Ascending aorta (tissue), 2 donors: ENCODE measurements at places on chromosomes 3 and 15. TPM values are rescaled to one million over a fixed set of nuclear protein-coding genes. Genes with fewer than 3 reads are reported as not detected.

The GOLGA6D gene
- not detected for total RNA-seq

The PAQR9 gene
- not detected for total RNA-seq

The POPDC2 gene
- 4.7 TPM for total RNA-seq

The GNAT1 gene
- total RNA-seq, result 4.7 TPM

The AHSG gene
- total RNA-seq, result 0.53 TPM

The FSTL1 gene
- total RNA-seq, result 790 TPM

The STXBP5L gene
- not detected for total RNA-seq

The ATP2B2 gene
- not detected for total RNA-seq

The SLC22A13 gene
- not detected for total RNA-seq

The COL7A1 gene
- total RNA-seq, result 22.2 TPM

- H3K27me3 ChIP-seq, result no peaks in the 10 kb centered on the region
- DNase-seq, result no peak
- peaks cover 8% of the 10 kb centered on the region for H3K4me1 ChIP-seq
- no peak overlapping the region for H3K4me3 ChIP-seq
- peaks cover 9% of the 10 kb centered on the region for H3K36me3 ChIP-seq
Measured at GRCh38 chr3:136939489-136939888, 18.3 kb upstream of the IL20RB start.

DNA sequence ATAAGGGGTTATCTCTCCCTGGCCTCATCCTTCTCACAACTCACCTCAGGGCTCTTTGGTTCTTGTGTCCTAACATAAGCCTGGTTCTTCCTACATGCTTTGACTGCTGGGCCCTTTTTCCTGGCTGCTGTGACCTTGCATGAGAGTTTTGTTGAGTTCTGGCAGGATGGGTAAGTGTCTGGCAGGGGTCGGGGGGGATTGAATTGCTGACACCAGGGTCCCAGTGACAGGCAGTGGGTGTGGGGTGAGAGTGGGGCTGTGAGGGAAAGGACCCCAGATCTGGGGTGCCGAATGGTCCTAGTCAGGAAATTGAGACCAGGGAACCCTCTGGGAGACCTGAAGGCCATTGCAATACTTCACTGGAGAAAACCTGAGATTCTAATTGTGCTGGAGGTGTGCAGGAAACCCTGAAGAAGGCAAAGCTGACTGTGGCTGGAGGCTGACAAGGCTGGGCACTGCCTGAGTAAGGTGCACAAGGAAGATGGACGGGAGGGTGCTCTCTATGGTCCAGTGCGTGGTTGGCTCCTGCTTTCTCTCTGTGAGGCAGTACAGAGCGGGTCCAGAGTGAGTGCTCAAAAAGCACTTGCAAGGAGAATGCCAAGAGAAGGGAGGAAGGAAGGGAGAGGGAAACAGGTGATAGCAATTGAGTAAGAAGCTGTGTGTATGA, 76.8 kb downstream of the CLSTN2 start:
- H3K36me3 ChIP-seq, result no peaks in the 10 kb centered on the region
- H3K4me3 ChIP-seq, result no peak overlapping the region
- H3K4me1 ChIP-seq, result no peaks in the 10 kb centered on the region
- no peak overlapping the region for H3K27ac ChIP-seq
- DNase-seq, result no peak

DNA sequence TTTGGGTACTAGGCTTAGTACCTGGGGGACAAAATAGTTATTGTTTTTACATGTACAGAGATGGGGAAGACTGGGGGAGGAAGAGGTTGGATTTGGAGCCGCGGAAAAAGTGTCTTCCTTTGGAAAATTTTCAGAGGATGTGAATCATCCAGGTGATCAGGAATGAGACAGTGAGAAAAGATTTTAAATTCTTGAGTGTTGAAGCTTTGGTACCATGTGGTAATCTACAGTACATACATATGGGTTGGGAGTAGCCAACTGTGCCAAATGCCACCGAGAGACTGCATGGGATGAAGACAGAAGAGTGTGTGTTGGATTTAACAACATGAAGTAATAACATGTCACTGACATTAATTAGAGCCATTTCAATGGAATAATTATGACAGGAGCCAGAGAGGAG, 1238.2 kb downstream of the ROBO1 start:
- DNase-seq, result no peak
- H3K4me1 ChIP-seq, result no peaks in the 10 kb centered on the region
- H3K36me3 ChIP-seq, result no peaks in the 10 kb centered on the region
- H3K4me3 ChIP-seq, result no peak overlapping the region

GRCh38 chr3:54120657-54121413, 1.5 kb upstream of the CACNA2D3 start:
- H3K4me3 ChIP-seq, result peak overlapping the region; percentile 59
- no peaks in the 10 kb centered on the region for H3K36me3 ChIP-seq
- no peak for DNase-seq

DNA sequence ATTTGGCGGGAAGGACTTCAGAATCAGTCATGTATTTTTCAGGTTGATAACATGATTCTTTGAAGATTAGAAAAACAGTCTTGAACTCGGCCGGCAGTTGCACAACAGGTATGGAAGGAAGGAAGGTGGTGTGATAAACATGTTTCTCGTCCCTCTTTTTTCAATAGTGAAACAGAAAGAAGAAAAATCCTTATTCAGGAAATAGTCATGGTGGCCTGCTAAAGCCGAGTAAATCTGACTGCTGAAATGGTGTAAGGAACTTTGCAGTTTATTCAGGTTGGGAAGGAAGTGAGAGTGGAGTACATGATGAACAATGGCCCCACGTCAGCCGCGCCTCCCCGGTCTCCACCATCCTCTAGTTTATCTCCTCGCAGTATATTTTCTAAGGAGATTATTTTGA, 6.7 kb downstream of the RASGRP1 start:
- no peaks in the 10 kb centered on the region for H3K36me3 ChIP-seq
- no peak for DNase-seq
- no peak overlapping the region for H3K27ac ChIP-seq
- H3K4me3 ChIP-seq, result no peak overlapping the region
- no peaks in the 10 kb centered on the region for H3K4me1 ChIP-seq

DNA sequence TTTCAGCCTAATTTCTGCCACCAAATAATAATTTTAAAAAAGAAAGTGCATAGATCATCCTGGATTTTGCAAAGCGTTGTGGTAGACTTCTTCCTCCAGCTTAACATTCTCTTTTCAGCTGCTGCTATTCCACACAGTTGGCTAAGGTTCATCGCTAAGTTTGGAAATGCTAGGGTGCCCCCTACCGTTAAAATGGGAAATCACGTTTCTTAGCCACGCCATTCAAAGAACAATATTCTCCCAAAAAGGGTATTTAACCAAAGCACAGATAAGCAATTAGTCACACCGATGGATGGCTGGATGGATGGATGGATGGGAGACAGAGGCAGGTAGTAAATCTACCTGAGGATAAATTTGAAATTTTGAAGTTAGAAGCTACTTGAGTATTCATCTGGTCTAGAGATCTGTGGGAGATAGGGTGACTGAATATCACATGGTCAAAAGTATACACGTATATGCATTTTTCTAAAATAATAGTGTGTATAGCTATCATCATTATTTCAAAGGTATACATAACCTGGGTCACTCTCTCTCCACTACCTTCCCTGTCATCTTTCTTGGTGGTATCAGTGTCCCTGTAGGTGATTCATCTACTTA, 67.2 kb downstream of the EFHB start:
- no peaks in the 10 kb centered on the region for H3K4me1 ChIP-seq
- no peaks in the 10 kb centered on the region for H3K36me3 ChIP-seq
- DNase-seq, result no peak

DNA sequence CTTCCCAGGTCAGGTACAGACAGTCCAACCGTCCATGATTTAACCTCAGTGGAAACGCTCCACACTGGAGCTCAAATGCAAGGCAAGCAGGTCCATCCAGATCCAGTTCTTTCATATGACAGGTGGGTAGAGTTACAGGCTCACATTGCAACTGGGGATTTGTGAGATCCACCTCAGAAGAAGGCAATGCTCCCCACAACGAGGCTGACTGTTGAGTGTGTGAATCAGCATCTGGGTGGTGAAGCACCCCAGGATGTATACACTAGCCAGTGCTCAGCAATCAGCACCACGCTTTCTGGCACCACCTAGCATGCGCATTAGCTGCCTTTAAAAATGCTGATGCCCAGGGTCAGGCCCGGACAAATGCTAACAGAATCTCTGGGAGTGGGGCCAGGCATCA, 343.5 kb upstream of the ICE2 start:
- no peaks in the 10 kb centered on the region for H3K36me3 ChIP-seq
- no peak overlapping the region for H3K27ac ChIP-seq
- H3K27me3 ChIP-seq, result no peaks in the 10 kb centered on the region
- DNase-seq, result no peak
- H3K4me3 ChIP-seq, result no peak overlapping the region

GRCh38 chr3:105539897-105540296, 173.2 kb downstream of the ALCAM start:
- no peak overlapping the region for H3K4me3 ChIP-seq
- peaks cover 47% of the 10 kb centered on the region for H3K36me3 ChIP-seq
- no peaks in the 10 kb centered on the region for H3K27me3 ChIP-seq
- no peak for DNase-seq
- H3K27ac ChIP-seq, result no peak overlapping the region

GRCh38 chr15:68620721-68621527, 42.1 kb downstream of the CORO2B start:
- DNase-seq, result no peak
- no peak overlapping the region for H3K4me3 ChIP-seq
- H3K27me3 ChIP-seq, result no peaks in the 10 kb centered on the region
- H3K4me1 ChIP-seq, result no peaks in the 10 kb centered on the region
- peak overlapping the region; percentile 67 for H3K27ac ChIP-seq
- H3K36me3 ChIP-seq, result no peaks in the 10 kb centered on the region

- H3K27me3 ChIP-seq, result no peaks in the 10 kb centered on the region
- H3K27ac ChIP-seq, result peak overlapping the region; percentile 72
- no peak overlapping the region for H3K4me3 ChIP-seq
- peaks cover 24% of the 10 kb centered on the region for H3K36me3 ChIP-seq
Measured at GRCh38 chr3:71109241-71109976, 474.1 kb downstream of the FOXP1 start.

DNA sequence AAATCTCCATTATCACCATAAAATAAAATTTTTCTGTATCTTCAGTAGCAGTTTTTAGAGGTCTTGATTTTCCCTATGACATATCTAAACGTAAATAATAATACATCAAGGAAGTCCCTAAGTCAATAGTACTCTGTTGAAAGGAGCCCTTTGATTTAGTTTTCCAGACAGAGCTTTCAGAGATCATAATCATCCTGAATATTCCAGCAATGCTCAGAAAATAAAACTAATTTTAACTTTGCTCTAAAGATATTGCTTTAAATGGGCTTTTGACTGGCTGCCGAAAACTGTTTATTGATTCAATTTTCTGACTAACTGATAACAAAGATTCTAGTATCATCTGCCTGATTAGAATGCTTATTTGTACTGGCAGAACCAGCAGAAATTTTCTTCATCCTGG, 40.7 kb upstream of the ROBO1 start:
- no peak overlapping the region for H3K4me3 ChIP-seq
- H3K36me3 ChIP-seq, result no peaks in the 10 kb centered on the region
- H3K27me3 ChIP-seq, result no peaks in the 10 kb centered on the region
- no peak overlapping the region for H3K27ac ChIP-seq
- no peaks in the 10 kb centered on the region for H3K4me1 ChIP-seq

GRCh38 chr3:74127256-74127655, 487.2 kb downstream of the CNTN3 start:
- no peaks in the 10 kb centered on the region for H3K27me3 ChIP-seq
- no peaks in the 10 kb centered on the region for H3K4me1 ChIP-seq
- H3K27ac ChIP-seq, result no peak overlapping the region
- DNase-seq, result no peak
- no peak overlapping the region for H3K4me3 ChIP-seq

DNA sequence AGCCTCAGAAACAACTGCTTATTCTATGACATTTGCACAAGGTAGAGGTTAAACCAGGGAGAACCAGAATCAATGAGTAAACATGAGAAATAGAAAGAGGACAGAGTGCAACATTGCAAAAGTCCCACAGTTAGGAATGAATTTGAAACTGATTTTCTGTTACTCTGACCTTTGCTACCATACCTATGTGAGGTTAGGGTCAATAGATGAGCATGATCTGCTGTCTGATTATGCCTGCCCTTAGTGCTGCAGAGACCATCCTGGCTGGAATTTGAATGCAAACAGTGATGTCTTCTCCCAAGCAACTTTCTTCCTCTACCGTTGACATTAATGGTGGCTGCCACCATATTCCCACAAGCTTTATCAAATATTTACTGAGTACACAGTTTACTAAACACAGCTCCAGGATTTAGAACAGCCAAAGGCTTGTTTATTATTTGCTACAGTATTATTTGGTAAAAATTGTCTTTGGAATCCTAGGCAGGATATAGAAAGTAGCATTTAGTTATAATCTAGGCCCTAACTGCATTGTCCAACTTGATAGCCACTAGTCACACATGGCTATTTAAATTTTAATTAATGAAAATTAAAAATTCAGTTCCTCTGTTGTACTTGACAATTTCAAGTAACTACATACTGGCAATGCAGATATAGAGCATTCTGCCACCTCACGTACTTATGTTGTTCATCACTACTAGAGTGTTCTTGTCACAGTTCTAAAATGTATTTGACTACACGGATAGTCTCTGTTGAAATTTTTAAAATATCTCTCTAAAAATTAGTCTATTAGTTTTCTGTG, 8.9 kb upstream of the CLDN1 start:
- no peaks in the 10 kb centered on the region for H3K36me3 ChIP-seq
- H3K27ac ChIP-seq, result no peak overlapping the region
- no peak overlapping the region for H3K4me3 ChIP-seq
- no peaks in the 10 kb centered on the region for H3K4me1 ChIP-seq
- DNase-seq, result no peak
- H3K27me3 ChIP-seq, result no peaks in the 10 kb centered on the region

GRCh38 chr3:113186566-113186965, 24.8 kb upstream of the BOC start:
- no peak overlapping the region for H3K27ac ChIP-seq
- H3K4me1 ChIP-seq, result no peaks in the 10 kb centered on the region
- DNase-seq, result no peak
- H3K27me3 ChIP-seq, result no peaks in the 10 kb centered on the region

- no peaks in the 10 kb centered on the region for H3K36me3 ChIP-seq
- DNase-seq, result no peak
- no peak overlapping the region for H3K27ac ChIP-seq
- no peaks in the 10 kb centered on the region for H3K27me3 ChIP-seq
- no peak overlapping the region for H3K4me3 ChIP-seq
- H3K4me1 ChIP-seq, result peaks cover 7% of the 10 kb centered on the region
Measured at GRCh38 chr3:89340408-89340807, 233.0 kb downstream of the EPHA3 start.

- H3K4me1 ChIP-seq, result no peaks in the 10 kb centered on the region
- H3K4me3 ChIP-seq, result no peak overlapping the region
- H3K27me3 ChIP-seq, result no peaks in the 10 kb centered on the region
- H3K36me3 ChIP-seq, result no peaks in the 10 kb centered on the region
Measured at GRCh38 chr15:35514759-35515158, 31.2 kb downstream of the DPH6 start.

DNA sequence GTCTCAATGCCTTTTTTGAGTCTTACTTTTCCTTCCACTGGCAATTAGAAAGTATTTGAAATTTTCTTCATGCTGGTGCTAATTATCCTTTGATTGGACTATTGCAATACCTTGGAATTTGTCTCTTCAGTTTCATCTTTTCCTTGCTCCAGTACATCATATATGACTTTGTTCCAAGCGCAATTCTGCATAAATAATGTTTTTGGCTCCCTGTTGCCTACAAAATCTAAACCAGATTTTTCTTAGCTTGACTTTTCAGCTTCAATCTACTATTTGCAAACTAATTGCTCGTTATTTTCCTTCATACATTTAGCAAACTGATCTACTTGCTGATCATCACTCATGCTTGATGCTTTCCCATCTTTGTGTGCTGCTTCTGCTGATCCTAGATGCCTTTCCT, 230.8 kb upstream of the GPR149 start:
- DNase-seq, result no peak
- H3K36me3 ChIP-seq, result no peaks in the 10 kb centered on the region
- no peaks in the 10 kb centered on the region for H3K4me1 ChIP-seq
- H3K27ac ChIP-seq, result no peak overlapping the region

- H3K27me3 ChIP-seq, result no peaks in the 10 kb centered on the region
- no peak overlapping the region for H3K4me3 ChIP-seq
- no peaks in the 10 kb centered on the region for H3K36me3 ChIP-seq
- no peaks in the 10 kb centered on the region for H3K4me1 ChIP-seq
- no peak overlapping the region for H3K27ac ChIP-seq
Measured at GRCh38 chr15:94360251-94360685, 128.9 kb downstream of the MCTP2 start.
